ENCODE measurements at places on chromosomes 2 and 18. TPM values are rescaled to one million over a fixed set of nuclear protein-coding genes. Genes with fewer than 3 reads are reported as not detected.

- no peak for DNase-seq
These were observed 445.7 kb upstream of the SLC14A2 start for GRCh38 chr18:45169610-45170009.

DNA sequence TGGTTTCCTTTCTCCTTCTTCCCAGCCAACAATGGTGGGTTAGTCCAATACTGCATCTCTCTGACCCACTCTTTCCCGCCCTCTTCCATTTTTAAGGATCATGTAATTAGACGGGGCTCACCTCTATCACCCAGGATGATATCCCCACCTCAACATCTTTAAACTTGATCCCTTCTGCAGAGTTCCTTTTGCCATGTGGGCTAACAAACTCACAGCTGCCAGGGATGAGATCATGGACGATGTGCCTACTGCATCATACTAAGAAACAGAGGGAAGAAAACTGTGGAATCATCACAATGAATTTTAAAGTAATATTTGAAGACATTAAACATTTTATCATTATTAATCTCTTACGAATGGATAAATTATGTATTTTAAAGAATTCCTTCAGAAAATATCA lies 183.5 kb downstream of the RDH14 start:
- no peak for DNase-seq

- DNase-seq, result no peak
These were observed 104.5 kb upstream of the SMIM21 start for GRCh38 chr18:75531851-75532459.

GRCh38 chr2:178333851-178334250 lies 117.1 kb downstream of the PRKRA start:
- no peak for DNase-seq

DNA sequence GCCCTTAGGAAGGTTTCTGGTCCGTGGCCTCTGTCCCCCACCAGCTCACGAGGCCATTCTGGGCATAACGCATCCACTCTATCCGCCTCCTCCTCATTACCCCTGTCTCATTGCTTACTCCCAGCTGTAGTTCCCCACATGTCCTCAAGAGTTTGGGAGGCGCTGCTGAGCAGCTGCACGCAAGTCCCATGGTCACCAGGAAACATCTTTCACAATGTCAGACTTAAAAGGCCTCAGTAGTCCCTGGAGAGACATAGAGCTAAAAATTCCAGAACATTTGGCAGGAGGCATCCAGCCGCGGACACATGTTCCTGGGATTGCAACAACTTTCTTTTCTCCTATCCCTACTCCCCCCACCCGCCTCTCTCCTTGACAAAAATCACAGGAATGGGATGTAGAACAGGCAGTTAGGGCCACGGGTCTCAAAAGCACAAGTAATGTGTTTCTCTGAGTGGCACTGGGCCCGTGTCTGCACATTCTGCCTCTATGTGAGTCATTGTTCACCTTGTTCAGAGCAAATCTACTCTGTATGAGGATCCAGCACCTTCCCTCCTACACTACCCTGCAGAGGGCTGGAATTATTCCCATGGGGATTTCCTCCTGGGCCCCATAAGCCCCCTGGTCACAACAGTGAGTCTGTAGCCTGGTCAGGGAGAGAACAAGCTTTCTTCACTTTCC lies 8.1 kb downstream of the LBH start:
- no peak for DNase-seq

DNA sequence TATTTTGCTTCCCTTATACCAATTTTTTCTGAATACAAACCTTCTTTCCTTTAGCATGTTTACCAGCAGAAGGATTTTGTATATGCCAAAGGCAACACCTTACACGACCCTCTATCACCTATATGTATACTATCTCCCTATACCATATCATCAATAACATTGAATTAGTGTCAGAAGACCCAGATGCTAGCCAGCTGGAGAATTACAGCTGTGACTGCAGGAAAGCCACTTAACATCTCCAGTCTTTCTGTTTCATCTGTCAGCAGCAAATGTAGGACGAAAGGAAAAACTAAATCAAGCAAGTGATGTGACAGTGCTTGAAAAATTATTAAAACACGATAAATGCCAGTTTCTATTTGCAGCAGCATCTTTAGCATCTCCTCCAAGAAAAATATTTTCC lies 193.7 kb downstream of the STK39 start:
- no peak for DNase-seq

DNA sequence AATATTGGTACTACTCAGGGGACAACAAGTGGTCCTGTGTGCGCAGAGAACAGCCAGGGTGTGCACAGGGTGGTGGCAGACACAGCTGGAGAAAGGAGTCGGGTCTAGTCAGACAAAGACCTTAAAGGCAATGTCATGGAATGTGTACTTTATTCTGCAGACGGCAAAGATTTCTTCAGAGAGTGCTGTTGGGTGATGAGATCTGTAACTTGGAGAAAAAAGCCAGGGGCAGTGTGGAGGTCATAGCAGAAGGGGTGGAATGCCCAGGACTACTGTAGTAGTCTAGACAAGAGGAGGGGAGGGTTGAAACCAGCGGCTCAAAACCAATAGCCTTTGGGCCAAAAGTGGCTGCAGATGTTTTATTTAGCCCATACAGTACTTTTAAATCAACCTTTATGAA lies 121.3 kb upstream of the ZFP36L2 start:
- no peak for DNase-seq

DNA sequence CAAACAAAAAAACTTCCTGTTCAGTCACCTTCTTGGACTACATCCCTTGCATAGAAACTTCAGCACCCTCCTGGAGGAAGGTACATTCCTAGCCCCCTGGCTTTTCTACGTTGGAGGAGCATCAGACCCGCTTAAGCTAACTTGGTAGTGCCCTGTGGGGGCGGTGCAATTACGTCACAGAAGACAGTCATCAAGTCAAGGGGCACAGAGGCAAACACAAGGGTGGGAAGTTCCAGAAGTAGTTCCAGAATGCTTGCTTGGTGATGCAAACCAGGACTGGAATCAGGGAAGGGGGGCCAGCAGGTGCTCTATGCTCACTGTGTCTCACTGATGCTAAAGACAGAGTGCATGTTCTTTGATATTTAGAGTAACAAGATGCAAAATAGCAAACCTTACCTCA lies 15.2 kb upstream of the AGFG1 start:
- no peak for DNase-seq

DNA sequence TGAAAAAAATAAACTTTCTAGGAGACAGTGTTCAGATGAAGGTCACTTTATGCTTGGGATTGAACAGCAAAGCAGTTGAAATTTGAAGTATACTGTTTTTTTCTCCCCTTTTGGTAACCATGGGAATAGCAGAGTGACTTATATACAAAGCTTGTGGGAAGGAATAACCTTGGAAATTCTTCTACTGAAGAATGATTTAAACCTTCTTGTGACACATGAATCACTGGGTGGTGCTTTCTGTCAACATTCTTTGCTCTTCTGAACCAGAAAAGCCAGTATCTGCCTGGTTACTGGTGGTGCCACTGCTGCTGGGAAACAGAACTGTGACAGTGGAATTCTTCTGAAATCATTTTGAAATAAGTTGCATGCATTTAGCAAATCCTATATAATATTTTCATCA lies 39.4 kb upstream of the RND3 start:
- DNase-seq, result peak; percentile 30

GRCh38 chr2:84556190-84556589 lies 39.9 kb downstream of the DNAH6 start:
- DNase-seq, result no peak

GRCh38 chr2:22854588-22854987 lies 530.4 kb upstream of the KLHL29 start:
- no peak for DNase-seq

DNA sequence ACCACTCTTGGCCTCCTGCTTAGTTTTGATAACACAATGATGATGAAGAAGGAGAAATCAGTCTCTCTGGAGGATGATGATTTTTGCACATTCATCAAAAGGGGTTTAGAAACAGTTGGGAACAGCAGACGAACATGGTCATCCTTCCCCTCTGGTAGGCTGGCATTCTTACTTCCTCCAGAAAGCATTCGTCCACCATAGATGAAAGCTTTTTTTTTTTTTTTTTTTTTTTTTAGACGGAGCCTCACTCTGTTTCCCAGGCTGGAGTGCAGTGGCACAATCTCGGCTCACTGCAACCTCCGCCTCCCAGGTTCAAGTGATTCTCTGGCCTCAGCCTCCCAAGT lies 43.5 kb upstream of the TTC39C start:
- no peak for DNase-seq

DNA sequence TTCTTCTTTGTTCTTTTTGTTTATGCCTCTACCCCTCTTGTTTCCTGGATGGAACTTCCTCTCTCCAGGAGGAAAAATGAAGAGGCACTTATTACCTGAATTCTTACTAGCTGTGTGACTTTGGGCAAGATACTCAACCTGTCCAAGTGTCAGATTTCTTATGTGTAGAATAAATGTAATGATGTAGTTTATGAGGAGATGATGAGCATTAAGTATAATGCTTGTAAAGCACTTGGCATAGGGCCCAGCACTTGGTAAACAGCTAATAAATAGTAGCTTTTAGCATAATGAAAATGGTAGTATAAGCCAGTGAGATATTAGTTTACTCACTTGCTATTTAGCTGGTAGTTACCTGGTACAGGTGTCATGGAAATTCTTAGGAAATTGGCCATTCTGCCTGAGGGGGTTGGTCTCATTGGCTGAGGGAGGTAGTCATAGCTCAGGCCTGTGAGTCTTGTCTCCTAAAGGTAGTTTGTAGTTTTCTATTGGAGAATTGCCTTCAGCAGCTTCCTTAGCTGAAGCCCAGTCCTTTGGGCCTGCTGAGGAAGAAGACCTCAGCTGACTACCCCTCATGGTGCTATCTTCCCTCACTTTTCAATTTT lies 133.4 kb upstream of the NABP1 start:
- DNase-seq, result no peak

DNA sequence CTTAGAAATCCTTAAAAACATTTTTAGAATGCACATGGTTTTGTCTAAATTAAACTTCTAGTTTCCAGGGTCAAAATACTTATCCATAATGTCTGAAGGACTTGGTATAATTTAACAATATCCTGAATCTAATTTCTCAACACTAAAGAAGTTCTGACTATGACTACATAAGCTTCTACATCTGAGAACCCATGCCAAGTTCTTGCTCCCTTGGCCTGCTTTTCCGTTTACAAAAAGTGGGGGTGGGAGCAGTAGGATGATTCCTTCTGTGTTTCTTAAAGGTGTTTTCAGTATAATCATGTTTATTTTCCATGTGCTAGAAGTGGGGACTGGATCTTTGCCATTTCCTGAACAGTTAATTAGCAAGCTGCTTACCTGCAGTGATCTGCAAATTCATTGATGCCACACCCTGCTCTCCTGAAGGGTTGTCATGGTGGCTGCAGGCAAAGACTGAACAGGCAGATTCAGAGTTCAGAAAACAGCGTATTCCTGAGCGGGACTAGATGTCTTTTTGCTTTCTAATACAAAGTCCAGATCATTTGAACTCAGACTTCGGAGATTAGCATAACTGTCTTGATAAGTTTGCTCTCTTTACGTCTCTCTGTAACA lies 36.2 kb downstream of the ADNP2 start:
- no peak for DNase-seq

- no peak for DNase-seq
These were observed 8.2 kb upstream of the MBD2 start for GRCh38 chr18:54232485-54233227.

- no peak for DNase-seq
These were observed 145.2 kb upstream of the SMAD2 start for GRCh38 chr18:48075707-48076093.

- no peak for DNase-seq
These were observed 230.2 kb upstream of the TNP1 start for GRCh38 chr2:217090024-217090473.

DNA sequence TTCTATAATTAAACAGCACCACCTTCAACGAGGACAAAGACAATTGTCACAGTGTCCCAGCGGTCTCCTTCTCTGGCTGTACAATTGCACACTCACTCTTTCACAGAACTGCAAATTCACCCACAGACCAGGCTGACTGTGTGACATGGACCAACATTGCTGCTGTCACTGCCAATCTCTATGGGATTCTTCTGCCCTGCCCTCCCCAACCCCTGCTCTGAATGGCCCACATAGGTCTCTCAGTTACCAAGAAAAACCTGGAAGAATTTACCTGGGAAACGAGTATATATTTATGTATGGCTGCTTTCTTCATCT lies 26.5 kb downstream of the LRRC30 start:
- no peak for DNase-seq

- no peak for DNase-seq
These were observed 106.0 kb downstream of the SETBP1 start for GRCh38 chr18:44786688-44787087.

GRCh38 chr2:240468303-240469238 lies 33.1 kb downstream of the GPC1 start:
- DNase-seq, result no peak

- DNase-seq, result no peak
These were observed 9.6 kb downstream of the IRS1 start for GRCh38 chr2:226790011-226790410.

GRCh38 chr2:170869461-170869860 lies 52.8 kb downstream of the GAD1 start:
- DNase-seq, result no peak

GRCh38 chr2:171531291-171531690 lies 9.0 kb downstream of the CYBRD1 start:
- no peak for DNase-seq

DNA sequence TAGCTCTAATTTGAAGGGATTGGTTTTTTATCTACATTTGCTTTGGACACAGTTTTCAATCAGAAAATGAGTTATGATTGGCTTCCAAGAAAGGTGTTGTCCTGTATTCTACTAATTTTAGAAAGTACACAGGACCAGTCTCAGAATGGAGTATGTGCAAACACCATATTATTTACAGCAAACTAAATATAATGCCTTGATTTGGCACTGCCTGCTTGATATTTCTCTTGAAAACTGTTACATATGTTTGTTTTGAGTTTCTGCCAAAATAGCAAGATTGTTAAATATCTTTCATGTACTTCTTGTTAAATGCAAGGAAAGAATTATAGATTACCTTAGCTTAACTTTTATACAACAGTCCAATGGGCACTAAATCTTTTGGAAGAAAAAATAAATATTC lies 694.9 kb downstream of the KCNJ3 start:
- DNase-seq, result no peak

Gene C2orf15
- 0.28 TPM for total RNA-seq

Gene MARCHF4
- total RNA-seq, result 3.6 TPM

Gene NAT8
- total RNA-seq, result not detected

Gene G6PC2
- total RNA-seq, result not detected

Gene KCNS3
- 2.6 TPM for total RNA-seq

Gene NOL4
- not detected for total RNA-seq

Gene ACMSD
- total RNA-seq, result not detected

Gene NFATC1
- 4.5 TPM for total RNA-seq

Gene SLC30A3
- total RNA-seq, result 0.11 TPM

Gene PSMA8
- total RNA-seq, result not detected

Gene SPC25
- 4.4 TPM for total RNA-seq

Gene DHRS9
- 0.40 TPM for total RNA-seq

Gene TRIM43
- total RNA-seq, result not detected

Gene EMILIN1
- 13.8 TPM for total RNA-seq

Gene BMP10
- not detected for total RNA-seq

Gene ABCG8
- total RNA-seq, result not detected

Gene ANKRD53
- 0.14 TPM for total RNA-seq

Gene PLB1
- total RNA-seq, result 0.46 TPM
